Activated CD8-positive, alpha-beta memory T cell treated with anti-CD3 and anti-CD28 coated beads for 48 hours (primary cell): ENCODE measurements at places on chromosomes 5 and 9.

DNA sequence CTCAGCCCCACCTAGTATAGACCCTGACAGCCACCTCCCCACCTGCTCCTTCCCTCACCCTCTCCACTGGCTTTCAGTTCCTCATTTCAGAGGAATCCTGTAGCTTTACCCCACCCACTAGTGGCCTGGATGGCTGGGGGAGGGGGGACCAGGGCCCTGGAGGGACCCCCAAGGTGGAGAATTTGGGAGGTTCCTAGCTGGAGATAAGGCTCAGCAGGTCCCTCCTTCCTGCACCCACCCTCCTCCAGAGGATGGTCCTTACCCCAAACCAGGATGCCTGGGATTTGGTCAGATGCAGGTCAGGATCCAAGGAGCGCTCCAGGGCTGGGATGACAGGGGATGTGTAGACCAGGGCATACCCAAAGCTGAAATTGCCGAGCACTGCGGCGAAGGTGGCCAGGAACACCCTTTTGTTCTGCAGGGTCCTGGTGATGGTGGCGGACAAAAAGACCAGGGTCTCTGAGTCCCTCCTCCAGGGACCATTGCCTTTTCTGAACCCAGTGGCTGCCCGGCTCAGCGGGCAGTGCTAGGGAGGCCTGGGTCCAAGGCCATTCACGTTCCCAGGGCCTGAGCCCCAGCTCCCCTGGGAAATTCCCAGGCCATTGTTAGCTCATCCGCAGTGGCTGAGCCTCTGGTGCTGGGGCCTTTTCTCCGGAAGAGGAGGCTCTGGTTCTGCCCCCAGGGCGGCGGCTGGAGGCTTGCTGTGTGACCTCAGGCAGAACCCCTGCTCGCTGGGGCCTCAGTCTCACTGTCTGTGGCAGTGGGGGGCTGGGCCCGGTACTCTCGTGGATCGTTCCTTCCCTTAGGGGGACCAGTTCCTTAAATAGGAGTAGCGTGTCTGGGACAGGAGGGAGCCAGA, 678 bp downstream of the SLC2A6 start:
- no peak for DNase-seq

- DNase-seq = no peak
Observed at GRCh38 chr9:3138231-3139229, 294.6 kb upstream of the PUM3 start.

DNA sequence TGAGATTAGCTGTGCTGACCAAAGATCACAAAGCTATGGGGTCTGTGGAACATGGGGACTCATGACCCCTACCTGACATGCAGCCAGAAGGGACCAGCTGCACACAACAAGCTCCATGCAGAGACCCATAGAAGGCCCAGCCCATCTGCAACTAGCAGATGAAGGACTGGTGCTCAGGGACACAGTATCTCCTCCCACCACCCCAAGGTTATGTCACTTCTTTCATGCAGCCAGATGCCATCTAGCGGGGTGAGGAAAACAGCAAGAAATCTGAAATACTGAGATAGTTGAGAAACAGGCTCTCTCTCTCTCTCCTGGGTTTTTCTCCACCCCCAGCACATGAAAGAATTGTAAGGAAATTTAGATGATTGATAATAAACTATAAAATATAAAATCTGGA, 161.3 kb upstream of the DAPK1 start:
- DNase-seq = no peak

DNA sequence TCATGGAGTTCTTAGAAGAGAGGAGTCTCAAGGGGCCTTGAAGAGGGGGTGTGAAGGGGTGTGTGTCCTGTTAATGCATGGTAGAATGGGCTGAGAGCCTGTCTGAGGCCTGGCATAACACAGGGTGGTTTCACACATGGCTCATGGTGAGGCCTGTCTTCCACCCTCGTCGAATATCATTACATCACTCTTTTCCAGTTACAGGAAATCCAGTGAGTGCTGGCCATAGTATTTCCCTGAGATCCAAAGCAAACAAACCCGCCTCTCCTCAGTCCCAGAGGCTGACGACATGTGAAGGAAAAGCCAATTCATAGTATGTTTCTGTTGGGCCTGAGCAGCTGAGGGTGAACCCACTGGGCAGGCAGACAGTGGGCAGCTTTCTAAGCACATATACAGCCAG, 159.4 kb upstream of the NR3C1 start:
- no peak for DNase-seq

GRCh38 chr9:133349965-133350616, 2.1 kb downstream of the RPL7A start:
- no peak for DNase-seq

- DNase-seq = no peak
Observed at GRCh38 chr9:35689542-35690293, at the start of gene TPM2. Gene TPM2 (minus strand): TSS chr9:35689925. CDS start chr9:35689817, 108 bp downstream.

DNA sequence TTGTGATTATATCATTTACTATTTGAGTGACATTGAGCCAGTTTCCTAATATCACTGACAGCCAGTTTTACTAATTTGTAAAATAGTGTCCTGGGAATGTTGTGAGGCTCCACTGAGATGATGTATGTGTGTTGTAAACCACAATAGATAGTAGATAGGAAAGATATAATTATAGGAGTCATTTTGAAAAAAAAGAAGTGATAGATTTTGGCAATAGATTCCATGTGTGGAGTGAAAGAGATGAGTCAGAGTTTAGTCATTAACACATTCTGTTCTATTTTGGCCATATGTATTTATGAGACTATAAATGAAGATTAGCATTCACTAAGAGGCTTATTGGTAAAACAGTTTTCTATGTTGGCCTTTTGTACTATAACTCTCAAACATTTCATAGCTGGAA, 388.2 kb downstream of the FAM170A start:
- no peak for DNase-seq

DNA sequence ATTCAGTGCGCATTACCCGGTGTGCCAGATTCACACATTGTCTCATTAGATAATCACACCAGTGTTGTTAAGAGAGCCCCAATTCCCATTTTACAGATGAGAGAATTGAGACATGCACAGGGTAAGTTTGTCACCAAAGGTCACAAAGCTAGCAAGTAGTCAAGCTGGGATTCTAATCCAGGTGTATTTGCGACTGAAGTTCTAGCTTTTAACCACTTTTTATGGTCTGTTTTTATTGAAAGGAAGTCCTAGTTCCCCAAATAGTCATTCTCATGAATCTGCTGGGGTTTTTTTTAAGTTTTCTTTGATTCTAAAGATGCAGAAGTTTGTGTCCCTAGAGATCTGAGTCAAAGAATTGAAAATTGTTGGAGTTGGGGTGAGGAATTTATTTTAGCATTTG, 136.5 kb downstream of the DPYSL3 start:
- DNase-seq = no peak

DNA sequence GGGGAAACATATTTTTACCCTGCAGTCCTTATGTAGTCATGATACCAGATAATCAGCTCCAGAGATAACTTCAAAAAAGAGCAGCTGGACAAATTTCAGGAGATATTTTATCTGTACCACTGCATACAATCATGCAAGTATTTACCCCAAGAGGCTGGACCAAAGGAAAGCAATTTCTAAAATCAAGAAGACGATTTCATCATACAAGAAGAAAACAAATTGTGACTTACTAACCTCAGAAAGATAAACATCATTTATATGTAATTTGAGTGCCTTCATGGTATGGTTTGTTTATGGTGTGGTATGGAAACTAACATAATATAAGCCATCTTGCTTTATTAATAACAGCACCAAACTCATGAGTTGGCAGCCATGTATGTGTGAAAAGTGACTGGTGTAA, 603.6 kb downstream of the PSAT1 start:
- DNase-seq = no peak

- DNase-seq = no peak
Observed at GRCh38 chr9:3742586-3742985, 216.8 kb upstream of the RFX3 start.

DNA sequence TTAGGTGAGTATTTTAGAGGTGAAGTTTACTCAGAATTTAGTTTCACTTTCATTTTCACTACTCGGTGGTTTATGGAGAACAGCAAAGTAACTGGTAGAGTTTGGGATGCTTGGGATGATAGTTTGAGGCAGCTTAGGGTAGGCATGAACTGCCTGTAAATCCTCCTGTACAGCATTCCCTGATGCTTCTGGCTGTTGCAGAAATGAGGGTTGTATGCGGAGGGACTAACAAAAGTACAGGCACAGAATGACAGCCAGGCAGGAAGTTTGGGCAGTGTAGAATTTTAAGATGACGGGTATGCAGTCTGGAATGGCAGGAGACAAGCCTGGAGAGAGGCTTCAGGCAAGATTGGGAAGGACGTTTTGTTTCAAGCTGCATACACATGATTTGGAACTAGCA, 48.0 kb upstream of the FAM120AOS start:
- DNase-seq = no peak

DNA sequence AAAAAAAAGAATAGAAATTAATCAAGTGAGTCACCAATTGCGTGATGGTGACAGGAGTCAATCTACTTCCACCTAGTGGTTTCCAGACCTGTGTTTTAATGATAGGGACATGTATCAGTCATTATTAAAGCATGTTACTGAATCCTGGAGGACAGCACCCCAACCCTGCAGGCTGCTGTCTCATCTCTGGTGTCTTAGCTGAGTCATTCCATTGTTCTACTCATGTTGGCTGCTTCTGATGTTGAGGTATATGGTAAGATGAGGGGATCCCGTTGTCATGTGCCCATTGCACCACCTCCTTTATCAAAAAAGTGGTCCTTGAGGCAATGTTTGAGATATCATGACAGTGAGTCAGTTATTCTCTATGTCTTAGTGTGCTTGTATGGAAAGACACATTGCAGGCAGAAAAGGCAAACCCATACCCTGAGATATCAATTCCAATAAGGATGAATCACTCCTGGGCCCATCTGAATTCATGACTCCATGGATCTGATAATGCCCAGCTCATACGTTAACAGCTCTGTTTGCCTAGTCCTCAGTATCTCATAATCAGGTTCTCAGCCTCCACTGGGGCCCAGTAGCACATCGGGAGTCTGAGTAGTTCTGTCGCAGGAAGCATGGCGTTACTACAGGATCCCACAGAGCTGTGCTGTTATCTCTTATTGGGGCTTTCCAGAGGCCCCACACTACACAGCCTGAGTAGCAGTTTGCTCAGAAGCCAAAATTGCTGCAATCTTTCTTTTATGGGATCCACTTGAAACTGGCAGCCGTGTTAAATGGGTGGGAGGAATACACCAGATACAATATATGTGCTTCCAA, 31.2 kb downstream of the HMGCS1 start:
- no peak for DNase-seq

DNA sequence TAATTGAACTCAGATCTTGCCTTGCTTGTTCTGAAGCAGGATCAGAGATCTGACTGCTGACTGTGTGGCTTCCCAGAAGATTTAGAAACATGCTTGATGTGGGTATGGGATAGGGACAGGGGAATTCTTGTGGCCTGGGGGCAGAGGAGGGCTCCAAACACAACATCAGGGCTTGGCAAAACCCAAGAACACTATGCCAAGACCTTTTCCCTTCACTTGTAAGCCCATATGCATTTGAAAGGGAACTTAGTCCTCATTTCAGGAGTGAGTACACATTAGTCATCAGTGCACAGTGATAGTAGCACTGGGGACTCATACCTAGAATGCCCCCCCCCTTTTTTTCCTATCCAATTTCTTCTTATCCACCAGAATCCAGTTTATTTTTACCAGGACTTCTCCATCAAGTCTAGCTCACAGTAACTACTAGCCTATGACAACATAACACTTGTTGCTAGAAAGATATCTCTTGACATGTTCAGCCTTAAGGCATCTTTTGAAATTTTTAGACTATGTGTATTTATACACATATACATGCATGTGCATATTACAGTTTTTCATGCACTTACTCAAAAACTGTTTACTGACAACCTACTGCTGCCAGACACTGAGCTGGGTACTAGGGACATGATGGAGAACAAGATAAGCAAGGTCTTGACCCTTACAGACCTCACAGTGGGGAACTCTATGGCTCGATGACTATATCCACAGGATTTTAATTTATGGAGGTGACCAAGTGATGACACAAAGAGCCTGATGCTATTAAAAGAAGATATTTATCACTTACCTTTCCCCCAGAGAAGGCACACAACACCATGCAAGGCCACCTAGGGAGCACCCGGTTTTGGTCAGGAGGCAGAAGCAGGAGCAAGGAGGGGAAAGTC, 158.3 kb upstream of the MAP3K1 start:
- DNase-seq = no peak

GRCh38 chr9:98146101-98146991, 27.3 kb upstream of the TRIM14 start:
- no peak for DNase-seq

- DNase-seq = no peak
Observed at GRCh38 chr9:26809795-26810194, 82.8 kb downstream of the CAAP1 start.
